Muscle of leg (tissue), 16 donors: ENCODE measurements at places on chromosomes 7 and 10. TPM values are rescaled to one million over a fixed set of nuclear protein-coding genes. Genes with fewer than 3 reads are reported as not detected.

The LRRC18 gene
- polyA plus RNA-seq: 0.19 TPM

The SUN3 gene
- not detected for polyA plus RNA-seq

The PTPN20 gene
- polyA plus RNA-seq: 0.74 TPM

DNA sequence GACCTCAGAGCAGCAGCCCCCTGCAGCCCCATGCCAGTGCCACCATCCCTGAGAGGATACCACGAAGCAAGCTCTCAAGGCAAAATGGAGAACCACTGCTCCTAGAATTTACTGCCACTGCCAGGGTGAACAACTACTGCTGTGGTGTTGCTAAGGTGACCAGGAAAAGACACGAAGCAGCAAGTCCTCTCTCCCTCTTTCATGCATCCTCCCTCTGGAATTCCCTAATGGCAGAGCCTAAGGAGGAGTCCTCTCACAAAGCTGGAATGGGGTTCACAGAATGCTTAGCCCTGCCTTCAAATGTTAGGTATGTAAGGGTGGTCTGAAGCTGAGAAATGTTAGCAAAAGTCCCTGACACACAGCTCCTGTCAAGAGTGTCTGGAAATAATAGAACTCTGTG is 35.8 kb upstream of the NPSR1 start:
- no peak overlapping the region for H3K27ac ChIP-seq
- no peaks in the 10 kb centered on the region for H3K27me3 ChIP-seq
- no peaks in the 10 kb centered on the region for H3K36me3 ChIP-seq
- no peak for DNase-seq
- no peak overlapping the region for H3K4me3 ChIP-seq

GRCh38 chr7:84678841-84679240 is 484.3 kb upstream of the SEMA3A start:
- H3K27me3 ChIP-seq: no peaks in the 10 kb centered on the region
- H3K4me3 ChIP-seq: no peak overlapping the region
- H3K27ac ChIP-seq: no peak overlapping the region
- H3K36me3 ChIP-seq: no peaks in the 10 kb centered on the region

The ASB15 gene
- polyA plus RNA-seq: 4.4 TPM

The OPN4 gene
- 1.5 TPM for polyA plus RNA-seq

DNA sequence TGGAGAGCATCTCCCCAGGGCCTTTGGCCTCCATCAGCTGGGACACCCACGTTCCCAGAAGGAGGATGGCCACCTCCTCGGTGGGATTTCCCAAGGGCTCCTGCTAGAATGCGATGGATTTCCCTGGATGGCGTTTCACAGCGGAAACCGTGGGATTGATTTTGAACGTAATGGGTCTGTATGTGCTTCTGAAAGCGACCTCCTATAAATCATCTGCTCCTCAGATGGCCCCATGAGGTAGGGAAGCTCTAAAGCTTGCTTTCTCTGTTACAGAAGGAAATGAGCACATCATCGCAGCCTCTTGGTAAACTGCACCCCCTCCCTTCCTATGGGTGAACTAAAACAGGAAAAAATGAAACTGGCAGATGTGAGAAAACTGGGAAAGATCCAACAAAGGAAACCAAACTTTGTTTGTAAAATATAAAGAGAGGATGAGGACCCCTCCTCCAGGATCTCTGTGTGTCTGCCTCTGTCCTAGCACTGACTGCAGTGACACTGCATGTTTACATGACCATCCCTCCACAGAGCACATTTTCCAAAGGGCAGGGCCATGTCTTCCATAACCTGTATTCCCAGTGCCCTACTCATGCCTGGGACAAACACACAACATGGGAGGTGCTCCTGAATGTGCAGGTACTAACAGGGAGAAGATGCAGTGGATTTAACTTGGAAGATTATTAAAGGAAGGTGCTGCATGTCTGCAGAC is 57.6 kb downstream of the LYZL1 start:
- peaks cover 11% of the 10 kb centered on the region for H3K4me1 ChIP-seq
- H3K4me3 ChIP-seq: no peak overlapping the region
- peaks cover 8% of the 10 kb centered on the region for H3K27me3 ChIP-seq
- DNase-seq: peak; percentile 22
- no peaks in the 10 kb centered on the region for H3K36me3 ChIP-seq

- H3K36me3 ChIP-seq: no peaks in the 10 kb centered on the region
- peaks cover under 1% of the 10 kb centered on the region for H3K27me3 ChIP-seq
- no peak overlapping the region for H3K4me3 ChIP-seq
- peak; percentile 72 for DNase-seq
These were observed 134.3 kb upstream of the TNRC18 start for GRCh38 chr7:5557920-5558401.

DNA sequence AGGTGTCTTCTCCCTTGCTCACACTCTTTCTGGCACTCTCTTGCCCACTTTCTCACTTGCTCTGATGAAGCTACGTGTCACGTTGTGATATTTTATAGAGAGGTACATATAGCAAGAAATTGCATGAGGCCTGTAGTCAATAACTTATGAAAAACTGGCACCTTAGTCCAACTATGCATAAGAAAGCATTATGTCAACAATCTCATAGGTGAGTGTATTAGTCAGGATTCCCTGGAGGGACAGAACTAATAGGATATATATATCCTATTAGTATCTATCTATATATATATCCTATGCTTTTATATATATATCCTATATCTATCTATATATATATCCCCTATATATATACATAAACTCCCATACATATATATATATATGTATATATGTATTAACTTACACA is 18.8 kb upstream of the MDFIC start:
- no peak overlapping the region for H3K27ac ChIP-seq
- no peaks in the 10 kb centered on the region for H3K27me3 ChIP-seq
- no peaks in the 10 kb centered on the region for H3K36me3 ChIP-seq
- H3K4me1 ChIP-seq: no peaks in the 10 kb centered on the region

The WDR11 gene
- 30.6 TPM for polyA plus RNA-seq

The URGCP gene
- 18.3 TPM for polyA plus RNA-seq

- no peaks in the 10 kb centered on the region for H3K27me3 ChIP-seq
- no peak for DNase-seq
- no peaks in the 10 kb centered on the region for H3K36me3 ChIP-seq
- no peak overlapping the region for H3K27ac ChIP-seq
- no peaks in the 10 kb centered on the region for H3K4me1 ChIP-seq
These were observed 155.5 kb upstream of the HPS1 start for GRCh38 chr10:98602224-98602623.
